ENCODE measurements at places on chromosomes 1 and 21. TPM values are rescaled to one million over a fixed set of nuclear protein-coding genes. Genes with fewer than 3 reads are reported as not detected.

The TRABD2B gene
- total RNA-seq, result 0.28 TPM

The PTPN7 gene
- total RNA-seq, result not detected

The GREM2 gene
- total RNA-seq, result 1.4 TPM

The FAM20B gene
- total RNA-seq, result 53.8 TPM

The SUCO gene
- total RNA-seq, result 42.0 TPM

Measured in regular cardiac myocyte (primary cell).